ENCODE measurements at places on chromosomes 1 and 21. TPM values are rescaled to one million over a fixed set of nuclear protein-coding genes. Genes with fewer than 3 reads are reported as not detected.

DNA sequence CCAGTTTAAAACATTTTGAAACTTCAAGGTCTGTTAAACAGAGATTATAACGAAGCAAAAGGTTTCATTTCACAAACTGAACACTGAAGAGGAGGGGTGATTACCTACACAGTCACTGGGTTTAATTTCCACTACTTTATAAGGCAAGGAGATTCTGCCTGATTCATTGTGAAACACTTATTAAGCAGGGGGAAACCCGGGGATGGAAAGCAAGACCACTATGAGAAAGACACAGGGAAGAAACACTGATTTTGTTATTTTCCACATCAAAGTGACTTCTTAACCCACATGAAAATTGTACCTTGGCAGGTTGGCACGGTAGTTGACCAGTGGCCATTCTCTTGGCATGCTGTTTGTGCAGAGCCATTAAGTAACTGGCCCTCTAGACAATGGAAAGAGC lies 8.1 kb upstream of the F5 start:
- DNase-seq, result no peak

DNA sequence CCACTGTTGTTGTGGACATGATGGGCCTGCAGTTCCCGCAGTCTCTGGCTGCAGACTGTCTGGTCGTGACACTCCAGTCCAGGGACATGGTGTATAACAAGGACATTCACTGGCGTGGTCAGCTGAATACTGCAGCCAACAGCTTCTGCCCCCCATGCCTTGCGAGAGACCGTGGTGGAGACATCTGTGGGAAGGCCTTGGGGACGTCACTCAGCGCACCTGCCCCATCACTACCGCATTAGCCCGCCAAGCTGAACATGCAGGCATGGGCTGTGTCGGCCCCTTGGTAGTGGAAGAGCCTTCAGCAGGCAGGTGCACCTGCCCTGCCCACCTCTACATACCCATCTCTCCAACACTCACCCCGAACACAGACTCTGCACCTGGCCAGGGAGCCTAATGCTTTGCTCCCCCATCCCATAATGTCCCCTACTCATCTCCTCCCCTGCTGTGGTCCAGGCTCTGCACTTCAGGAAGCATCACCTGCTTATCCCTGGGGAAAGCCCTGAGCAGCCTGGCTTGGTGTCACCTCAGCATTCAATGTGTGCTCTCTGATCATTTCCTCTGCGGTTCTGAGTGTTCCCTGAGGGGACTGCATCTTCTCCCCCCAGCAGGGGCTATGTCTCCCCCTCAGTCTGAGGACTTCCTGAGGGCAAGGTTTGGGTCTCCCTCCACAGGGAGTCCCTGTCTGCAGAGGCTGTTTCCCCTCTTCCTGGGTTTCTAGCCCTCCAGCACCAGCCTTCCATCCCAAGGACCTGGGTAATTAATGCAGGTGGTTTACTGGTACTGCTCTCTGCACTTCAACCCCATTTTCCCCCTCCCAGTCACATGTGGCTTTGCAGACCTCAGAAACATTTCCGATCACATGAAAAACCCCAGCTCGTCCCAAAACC lies 3.2 kb downstream of the PGLYRP4 start:
- DNase-seq, result no peak

AADACL3 gene
- not detected for polyA plus RNA-seq

DNA sequence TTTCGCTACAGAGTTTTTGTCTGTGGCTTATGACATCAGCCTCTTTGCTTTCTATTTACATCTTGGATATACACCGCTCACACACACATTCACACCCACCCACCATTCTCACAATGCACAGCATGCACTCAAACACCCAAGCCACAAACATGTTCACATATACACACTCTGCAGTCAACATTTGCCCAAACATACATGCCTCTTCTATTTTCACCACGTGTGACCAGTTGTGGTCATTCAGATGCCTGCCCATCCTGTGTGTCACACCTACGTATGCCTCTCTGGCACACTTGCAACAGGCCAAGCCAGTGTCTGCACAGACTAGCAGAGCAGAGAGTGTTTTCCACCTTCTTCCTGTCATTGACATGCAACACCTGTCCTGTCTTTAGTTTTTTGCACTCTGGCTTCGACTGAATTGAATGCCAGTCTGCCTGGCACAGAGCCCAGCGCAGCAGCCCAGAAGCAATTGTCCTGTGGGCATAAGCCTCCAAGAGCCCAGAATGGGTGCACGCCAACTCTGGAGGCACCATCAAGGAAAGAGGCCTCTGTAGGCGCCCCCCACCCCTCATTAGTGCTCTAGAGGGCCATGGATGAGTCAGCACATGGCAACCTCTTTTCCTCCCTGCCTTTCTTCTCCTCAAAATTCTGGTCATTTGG lies 37.7 kb upstream of the LRRN2 start:
- no peak for DNase-seq

DNA sequence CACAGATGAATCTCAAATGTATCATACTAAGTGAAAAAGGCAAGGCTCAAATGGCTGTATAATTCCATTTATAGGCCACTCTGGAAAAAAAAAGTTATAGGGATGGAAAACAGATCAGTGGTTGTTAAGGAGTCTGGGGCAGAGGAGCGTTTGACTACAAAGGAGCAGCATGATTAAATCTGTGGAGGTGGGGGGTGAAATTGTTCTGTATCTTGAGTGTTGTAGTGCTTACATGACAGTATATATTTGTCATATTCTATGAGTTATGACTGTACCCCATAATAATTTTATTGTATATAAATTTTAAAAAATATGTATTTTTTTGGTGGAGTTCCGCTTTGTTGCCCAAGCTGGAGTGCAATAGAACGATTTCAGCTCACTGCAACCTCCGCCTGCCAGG lies 10.3 kb downstream of the TAF12 start:
- DNase-seq, result no peak

TMEM240 gene
- 3.5 TPM for polyA plus RNA-seq

DNA sequence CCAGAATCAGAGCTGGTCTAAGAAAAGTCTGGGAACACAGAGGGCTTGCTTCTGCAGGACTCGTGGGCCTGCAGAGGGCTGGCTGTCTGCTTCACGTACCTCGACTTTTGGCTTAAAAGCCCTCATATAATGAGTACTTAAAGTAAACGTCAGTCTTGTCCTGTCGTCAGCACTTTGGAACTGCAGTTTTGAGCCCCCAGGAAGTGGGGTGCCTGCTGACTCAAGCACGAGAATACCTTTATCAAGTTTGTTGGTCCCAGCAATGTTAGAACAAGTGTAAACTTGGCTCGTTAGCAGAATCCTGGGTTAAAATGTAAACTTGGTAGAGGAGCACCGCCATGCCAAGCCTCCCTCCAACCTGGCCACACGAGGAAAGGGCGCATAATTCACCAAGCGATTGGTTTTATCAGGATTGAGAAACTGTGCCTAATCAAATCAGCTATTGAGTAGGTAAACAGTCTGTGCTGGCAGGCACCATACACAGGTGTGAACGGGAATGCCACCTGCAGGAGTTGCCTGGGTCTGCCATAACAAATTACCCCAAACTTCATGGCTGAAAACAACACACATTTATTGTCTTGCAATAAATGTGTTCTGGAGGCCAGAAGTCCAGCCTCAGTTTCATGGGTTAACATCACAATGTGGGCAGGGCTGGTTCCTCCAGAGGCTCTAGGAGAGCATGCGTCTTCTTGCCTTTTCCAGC lies 45.0 kb upstream of the FHAD1 start:
- DNase-seq, result no peak

Data from right renal cortex interstitium (tissue), 3 donors.